ENCODE measurements at places on chromosomes 1 and 21.

- DNase-seq, result no peak
Observed at GRCh38 chr1:163278602-163279001, 43.2 kb upstream of the NUF2 start.

GRCh38 chr1:12005488-12006166 lies 13.7 kb upstream of the MIIP start:
- DNase-seq, result no peak

GRCh38 chr21:31203431-31204054 lies 140.5 kb downstream of the TIAM1 start:
- no peak for DNase-seq

DNA sequence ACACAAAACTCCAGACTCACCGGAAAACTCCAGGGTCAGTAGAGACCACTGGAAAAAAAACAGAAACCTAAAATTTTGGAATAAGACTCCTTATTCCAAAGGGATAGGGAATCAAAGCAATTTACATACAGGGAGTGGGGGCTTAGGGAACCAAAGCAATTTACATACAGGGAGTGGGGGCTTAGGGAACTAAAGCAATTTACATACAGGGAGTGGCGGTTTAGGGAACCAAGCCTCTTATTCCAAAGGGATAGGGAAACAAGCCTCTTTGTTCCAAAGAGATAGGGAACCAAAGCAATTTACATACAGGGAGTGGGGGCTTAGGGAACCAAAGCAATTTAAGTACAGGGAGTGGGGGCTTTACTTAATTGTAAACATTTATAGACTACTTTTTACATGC lies 28.4 kb upstream of the TTLL7 start:
- DNase-seq, result no peak

DNA sequence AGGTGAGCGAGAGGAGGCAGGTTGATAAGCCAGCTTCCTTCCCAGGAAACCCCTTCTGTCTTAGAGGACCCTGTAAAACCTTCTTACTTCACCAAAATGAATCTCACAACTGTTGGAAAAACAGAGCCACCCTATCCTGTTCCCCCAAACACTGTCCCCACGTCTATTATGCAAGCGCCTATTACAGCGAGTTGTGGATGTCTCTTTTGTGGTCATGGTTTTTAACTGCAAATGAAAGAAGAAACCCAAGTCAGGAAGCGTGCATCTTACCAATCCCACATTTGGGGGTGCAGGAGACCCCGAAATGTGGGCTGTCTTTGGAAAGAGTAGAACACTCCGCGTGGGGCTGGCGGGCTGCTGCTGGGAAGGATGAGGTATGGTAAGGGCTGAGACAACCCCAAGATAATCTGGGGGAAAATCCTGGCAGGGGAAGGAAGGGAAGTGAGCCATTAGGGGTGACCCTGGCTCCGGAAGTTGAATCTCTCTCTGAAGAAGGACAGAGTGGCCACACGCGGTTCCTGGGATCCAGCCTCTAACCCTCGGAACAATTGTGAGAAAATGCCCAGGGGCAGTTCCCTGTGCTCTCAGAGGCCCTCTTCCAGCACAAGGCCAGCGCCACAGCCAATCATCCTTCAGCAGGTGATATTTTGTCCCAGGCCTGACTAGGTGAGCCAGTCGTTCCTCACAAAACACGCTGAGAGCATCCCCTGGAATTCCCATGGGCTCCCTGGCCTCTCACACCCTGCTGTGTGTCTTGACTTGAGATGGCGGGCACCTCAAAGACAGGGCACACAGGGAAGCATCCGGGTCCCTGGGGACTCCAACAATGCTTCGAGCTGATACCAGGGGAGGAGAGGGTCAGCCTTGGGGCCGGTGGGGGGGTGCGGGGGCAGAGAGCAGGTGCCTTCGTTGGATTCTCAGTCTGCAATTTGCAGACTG lies 168.5 kb upstream of the IRF2BP2 start:
- DNase-seq, result no peak

GRCh38 chr1:38004284-38005108 lies 818 bp downstream of the FHL3 start:
- no peak for DNase-seq

DNA sequence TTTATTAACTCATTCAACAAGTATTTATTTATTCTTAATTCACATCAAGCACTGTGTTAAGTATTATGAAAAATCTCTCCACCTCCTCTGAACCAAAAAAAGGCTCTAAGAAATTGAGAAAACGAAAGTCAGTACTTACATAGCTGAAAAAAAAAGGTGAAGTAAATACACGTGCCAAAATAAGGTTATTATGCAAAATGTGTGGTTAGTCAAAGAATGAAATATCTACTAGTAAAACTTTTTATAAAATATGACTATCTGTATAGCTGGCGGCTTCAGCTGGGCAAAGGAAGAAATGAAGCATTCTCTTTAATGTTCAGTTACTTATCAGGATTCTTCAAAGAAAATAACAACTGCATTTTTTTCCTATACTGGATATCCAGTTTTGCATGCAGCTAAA lies 35.5 kb upstream of the ASPM start:
- no peak for DNase-seq

- DNase-seq, result no peak
Observed at GRCh38 chr1:161887730-161888287, 121.7 kb downstream of the ATF6 start.

GRCh38 chr1:94025383-94026340 lies 95.3 kb downstream of the ABCA4 start:
- DNase-seq, result no peak

- DNase-seq, result no peak
Observed at GRCh38 chr1:29410476-29410875, 174.2 kb downstream of the PTPRU start.

DNA sequence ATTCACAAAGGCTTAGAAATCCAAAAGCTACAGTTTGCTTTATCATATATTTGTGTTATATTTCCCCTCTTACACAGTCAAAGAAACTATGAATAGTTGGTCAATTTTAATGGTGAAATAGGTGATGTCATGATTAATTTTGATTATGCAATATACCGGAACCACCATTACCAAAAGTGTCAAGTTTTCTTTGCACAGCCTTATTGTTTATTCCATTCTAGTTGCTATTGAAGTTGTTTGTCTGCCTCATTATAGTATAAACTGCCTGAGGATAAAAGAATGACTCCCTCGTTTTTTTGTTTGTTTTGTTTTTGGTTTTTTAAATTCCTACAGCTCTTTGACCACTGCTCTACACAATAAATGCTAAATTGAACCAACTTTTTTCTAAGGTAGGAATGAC lies 690.6 kb upstream of the ZP4 start:
- DNase-seq, result no peak

- DNase-seq, result no peak
Observed at GRCh38 chr1:209480345-209480744, 103.2 kb upstream of the CAMK1G start.

GRCh38 chr1:69088571-69088970 lies 479.2 kb upstream of the LRRC7 start:
- DNase-seq, result no peak

DNA sequence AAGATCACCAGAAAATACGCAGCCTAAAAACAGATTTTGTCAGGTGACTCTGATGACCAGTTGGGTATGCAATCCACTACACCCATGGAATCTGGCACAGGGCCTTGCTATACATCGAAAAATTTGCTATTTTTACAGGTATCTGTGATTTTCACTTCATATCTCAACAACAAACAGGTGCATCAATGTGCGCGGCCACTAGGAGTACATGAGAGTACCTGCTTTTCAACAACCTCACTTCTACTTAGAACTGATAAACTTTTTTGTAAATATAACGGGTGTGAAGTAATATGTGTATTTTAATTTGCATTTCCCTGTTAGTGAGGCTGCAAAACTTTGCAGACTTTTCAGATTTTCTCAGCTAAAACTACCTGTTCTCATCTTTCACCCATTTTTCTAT lies 80.8 kb downstream of the SLC45A1 start:
- no peak for DNase-seq

DNA sequence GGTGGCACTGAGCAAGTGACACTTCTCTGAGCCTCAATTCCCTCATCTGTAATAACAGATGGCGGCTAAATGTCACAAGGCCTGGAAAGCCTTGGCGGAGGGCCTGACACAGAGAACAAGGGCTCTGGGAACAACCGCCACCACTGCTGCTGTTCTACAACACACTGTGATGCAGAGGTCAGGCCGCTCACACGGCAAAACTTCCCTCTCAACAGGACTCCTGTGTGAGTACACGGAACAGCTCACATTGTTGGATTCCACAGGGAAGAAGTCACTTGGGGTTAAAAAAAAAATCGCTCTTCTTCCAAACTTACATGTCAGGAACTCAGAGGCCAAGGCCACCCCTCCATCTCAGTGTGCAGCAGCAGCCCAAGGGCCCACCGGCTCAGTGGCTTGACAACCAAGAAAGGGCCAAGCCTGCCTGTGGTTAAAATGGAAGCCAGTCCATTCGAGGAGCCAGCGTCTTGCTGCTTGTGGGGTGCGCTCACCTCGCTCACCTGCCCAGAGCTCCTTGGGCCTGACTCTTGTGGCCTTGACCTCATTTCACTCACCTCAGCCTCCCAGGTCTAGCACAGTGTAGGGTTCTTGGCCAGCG lies 101.1 kb downstream of the RAVER2 start:
- no peak for DNase-seq

DNA sequence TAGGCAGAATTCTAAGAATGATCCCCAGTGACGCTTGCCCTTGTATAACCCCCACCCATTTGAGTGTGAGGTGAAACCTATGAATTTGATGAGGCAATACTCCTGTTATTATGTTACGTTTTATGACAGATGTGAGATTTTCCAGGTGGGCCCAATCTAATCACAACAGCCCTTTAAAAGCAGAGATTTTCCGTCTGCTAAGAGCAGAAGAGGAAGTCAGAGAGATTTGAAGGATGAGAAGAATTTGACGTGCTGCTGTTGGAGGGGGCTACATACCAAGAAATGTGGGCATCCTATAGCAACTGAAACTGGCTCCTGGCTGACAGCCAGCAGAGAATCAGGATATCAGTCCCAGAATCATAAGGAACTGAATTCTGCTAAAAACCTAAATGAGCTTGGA lies 2.4 kb upstream of the SLC19A2 start:
- no peak for DNase-seq

GRCh38 chr1:167419245-167419644 lies 99.1 kb downstream of the CD247 start:
- DNase-seq, result no peak

GRCh38 chr1:40592107-40592803 lies 60.8 kb downstream of the ZNF684 start:
- no peak for DNase-seq

DNA sequence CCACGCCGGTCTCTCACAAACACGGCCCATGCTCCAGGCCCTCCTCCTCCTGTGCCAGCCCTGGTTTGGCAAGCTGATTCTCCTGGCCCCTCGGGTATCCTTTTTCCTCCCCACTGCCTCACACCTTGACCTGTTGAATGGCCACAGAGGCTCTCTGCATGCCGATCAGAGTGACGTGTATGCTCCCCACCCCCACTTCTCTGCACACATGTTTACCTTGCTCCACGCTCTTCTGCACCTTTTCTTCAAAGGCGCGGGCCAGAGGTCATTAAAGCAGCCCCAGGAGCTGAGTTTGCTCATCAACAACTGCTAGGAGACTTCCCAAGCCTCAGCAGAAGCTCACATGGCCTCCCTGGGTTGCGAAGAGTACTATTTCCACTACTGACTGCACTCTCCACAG lies 139.3 kb upstream of the EDN2 start:
- DNase-seq, result no peak

DNA sequence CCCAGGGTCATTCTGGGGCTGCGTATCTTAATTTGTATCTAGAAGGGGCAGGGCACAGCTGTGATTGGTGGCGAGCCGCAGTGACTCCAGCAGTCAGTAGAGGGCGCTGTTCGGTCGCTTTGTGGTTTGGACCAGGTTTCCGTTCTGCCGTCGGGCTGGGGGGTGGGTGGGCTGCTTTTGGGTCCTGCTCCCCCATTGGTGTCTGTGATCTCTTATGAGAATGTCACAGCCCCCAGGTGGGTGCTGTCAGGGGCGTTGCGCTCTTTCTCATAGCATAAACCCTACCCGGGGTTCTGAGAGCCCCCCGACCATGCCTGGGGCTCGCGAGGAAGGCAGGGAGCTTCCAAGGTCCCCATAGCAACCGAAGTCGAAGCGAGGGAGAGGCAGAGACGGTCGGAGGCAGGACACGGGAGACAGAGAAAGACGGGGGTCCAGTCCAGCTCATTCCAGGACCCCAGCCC lies 5.4 kb downstream of the TFF3 start:
- DNase-seq, result peak; percentile 46

DNA sequence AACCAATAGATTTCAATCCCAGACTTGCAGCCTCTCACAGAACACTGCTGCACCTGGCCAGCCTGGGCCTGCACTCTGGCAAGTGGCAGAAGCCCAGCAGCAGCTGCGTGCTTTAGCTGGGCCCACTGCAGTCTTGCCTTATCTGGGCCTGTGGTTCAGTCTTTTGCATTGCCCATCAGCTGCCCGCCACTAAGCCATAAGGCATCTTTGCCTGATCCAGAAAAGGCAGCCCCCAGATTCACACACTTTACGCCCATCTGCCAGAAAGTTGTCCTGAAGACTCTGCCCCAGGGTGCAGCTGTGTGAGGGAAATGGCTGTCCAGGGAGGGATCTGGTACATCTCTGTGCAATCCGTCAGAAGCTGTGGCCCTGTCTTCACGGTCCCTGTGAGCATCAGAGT lies 217.0 kb downstream of the DNAH14 start:
- DNase-seq, result no peak

DNA sequence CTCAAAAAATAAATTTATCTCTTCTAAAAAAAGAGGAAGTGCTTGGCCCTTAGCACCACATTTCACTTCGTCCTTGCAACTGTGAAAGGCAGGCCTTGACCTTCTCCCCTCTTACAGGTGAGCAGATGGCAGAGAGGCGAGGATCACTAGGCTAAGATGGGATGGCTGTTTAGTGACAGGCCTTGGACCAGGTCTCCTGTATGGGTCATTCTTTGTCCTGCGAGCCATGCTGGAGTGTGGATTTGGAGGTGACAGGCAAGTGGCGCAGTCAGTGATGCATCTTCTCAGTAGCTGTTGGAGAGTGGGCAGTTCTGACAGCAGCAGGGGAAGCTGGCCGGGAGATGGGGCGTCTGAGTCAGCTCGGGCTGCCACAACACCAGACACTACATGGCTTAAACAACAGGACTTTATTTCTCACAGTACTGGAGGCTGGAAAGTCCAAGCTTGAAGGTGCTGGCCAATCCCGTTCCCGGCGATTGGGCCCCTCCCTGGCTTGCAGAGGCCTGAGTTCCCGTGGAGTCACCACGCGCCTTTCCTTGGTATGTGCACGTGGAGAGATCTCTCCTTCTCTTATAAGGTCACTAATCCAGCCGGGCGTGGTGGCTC lies 16.5 kb downstream of the SLC27A3 start:
- DNase-seq, result no peak

Data from stimulated activated CD8-positive, alpha-beta memory T cell treated with anti-CD3 and anti-CD28 coated beads, Interleukin-15, amount 100 ng/mL, for 1 hour (primary cell).